Activated T-cell treated with anti-CD3 and anti-CD28 coated beads for 4 hours (primary cell): ENCODE measurements at places on chromosomes 5 and 9.

DNA sequence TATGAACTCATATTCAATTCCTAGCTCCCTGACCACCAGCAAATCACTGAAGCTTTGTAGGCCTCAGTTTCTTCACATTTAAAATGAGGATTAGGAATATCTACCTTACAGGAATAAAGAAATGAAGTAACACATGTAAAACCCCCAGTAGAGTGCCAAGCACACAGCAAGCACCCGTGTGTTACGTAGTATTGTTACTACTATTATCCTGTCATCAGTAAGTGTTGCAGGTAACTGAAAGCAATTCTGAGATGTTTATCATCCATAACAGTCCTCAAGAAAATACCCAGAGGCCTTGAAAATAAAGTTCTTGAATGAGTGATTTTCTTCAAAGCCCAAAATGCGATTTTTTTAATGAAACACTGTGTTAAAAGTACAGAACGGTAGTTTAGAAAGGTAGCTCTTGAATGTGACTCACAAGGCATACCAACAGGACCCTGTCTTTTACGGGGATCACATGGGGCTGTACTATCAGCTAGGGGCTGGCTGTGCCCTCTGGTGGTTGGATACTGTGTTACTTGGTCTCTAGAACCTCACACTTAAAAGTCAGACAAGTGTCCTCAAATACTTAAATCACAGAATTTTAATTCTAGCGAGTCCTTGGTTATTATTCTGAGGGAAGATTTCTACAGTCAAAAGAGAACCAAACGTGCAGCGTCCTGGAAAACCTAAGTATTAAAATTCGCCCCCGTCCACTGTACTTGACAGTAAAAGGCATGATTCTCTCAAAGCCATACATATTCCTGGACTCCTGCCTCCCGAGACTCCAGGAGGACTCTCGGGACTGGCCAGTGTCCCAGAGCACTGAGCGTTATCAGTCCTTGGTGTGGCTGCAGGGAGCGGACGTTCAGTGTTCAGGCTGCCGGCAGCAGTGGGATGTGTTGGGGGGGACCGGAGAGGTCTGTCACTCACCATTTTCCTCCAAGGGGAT is 725 bp downstream of the NDUFB6 start:
- DNase-seq = peak; percentile 62

DNA sequence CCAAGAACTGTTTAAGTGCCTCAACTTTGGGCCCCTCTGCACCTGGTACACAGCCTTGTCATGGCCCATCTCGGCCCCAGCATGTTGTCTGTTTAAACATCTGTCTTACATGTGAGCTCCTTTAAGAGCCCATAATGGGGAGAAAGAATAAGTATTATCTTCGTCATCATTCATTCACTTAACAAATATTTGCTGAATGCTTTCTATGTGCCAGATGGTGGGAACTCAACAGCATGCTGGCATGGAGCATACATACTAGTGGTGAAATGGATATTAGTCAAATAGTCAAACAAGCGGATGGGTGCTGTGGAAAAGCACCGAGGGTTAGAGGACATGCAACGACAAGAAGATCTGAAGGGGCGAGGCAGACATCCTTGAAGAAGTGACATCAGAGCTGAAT is 54.5 kb downstream of the GABBR2 start:
- DNase-seq = no peak

- DNase-seq = no peak
Measured at GRCh38 chr9:90274725-90275124, 367.9 kb downstream of the DIRAS2 start.

DNA sequence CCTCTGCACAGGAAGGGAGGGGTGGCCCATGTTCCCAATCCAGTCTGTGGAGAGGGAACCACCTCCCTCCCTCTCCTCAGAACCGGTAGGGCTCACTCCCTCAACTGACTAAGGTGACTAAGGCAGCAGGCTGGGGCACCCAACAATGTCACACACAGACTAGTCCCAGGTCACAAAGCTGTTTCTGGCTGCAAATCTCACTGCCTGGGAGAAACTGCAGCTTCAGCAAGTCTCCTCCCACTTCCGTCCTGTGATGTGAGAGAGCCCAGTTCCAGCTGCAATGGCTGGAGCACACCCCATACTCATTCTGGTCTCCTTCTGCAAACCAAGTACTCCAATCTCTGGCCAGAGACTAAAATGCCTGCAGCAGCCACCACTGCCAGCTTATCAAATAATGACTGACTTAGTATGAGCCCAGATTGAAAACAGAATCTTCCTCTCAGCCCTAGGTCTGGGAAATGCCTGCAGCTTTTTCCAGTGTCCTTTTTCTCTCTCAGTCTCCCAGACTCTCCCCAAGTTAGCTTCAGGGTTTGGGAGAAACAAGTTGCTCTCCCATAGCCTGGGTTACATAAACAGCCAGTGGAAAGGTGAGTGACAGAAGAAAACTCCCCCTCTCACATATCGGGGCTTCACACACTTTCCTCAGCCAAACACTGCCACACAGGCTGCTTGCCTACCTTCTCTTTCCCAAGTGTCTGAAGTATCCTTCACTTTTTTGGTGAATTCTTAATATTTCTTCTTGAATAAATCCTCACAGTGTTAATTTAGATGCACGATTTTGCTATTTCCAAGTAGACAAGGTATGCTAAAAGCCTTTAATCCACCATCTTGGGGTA is 247.4 kb upstream of the RASA1 start:
- no peak for DNase-seq

GRCh38 chr5:138912093-138912492 is 37.0 kb upstream of the LRRTM2 start:
- DNase-seq = no peak

- no peak for DNase-seq
Measured at GRCh38 chr5:173035904-173036707, 20.0 kb upstream of the CREBRF start.

DNA sequence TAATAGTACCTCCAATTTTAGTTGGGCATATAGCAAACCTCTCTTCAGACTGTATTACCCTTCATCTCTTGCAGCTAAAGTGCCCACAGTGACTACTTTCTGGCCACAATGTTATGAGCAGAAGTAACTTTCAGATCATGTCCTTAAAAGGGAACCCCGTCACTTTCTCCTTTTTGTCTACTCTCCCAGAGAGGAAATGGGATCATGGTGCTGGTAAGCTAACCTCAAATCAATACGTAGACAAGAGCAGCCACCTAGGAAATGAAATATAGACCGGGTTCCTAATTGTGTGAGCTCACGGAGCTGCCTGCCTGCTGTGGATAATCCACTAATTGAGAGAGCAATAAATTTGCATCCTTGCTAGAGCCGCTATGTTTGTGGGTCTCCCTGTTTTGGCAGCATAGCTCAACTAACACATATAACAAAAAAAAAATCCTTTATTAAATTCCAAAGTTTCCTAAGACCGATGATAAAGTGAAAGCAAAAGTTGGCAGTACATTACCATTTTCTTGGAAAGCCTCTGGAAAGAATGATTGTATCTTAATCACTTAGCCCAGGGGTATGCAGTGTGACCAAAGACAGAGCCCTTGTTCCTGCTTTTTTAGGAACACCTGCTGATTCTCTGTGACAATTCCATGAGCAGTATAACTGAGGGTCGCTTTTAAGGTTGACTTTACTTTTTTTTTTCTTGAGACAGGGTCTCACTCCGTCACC is 5.6 kb upstream of the IL7R start:
- DNase-seq = no peak

DNA sequence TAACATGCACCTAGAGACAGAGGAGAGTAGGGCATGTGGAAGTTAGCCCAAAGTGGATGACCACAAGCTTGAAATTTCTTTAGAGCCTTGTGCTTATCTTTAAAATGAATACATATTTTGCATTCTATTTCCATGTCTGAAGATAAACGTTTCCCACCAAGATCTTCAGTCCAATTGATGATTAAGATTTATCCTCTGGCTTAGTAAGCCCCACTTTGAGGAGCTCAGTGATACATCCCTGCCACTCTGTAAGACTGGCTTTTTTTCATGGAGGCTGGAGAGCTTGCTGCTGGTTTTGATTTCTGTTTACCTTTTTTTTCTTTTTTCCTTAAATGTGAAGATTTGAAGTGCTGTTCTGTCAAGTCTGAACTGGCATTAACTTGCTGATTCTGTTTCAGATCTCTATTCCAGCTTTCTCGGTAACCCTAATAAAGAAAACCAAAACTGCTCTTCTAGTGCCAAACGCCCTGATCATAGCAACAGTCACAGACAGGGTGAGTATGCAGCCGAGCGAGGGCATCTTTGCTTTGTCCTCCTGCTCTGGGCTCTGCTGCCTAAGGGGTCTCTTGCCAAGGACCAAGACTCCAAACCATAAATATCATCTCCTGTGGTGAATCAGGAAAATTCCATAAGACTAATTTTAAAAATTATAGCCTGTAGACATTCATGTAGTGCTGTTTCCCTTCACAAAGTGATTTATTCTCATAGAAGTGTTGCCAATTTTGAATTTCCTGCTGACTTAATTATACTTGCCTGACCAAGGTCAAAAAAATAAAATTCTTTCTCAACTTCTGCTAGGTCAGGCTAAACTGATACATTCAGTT is 54.3 kb downstream of the GRAMD2B start:
- DNase-seq = no peak

GRCh38 chr5:149455889-149456409 is 76.9 kb upstream of the IL17B start:
- DNase-seq = no peak

DNA sequence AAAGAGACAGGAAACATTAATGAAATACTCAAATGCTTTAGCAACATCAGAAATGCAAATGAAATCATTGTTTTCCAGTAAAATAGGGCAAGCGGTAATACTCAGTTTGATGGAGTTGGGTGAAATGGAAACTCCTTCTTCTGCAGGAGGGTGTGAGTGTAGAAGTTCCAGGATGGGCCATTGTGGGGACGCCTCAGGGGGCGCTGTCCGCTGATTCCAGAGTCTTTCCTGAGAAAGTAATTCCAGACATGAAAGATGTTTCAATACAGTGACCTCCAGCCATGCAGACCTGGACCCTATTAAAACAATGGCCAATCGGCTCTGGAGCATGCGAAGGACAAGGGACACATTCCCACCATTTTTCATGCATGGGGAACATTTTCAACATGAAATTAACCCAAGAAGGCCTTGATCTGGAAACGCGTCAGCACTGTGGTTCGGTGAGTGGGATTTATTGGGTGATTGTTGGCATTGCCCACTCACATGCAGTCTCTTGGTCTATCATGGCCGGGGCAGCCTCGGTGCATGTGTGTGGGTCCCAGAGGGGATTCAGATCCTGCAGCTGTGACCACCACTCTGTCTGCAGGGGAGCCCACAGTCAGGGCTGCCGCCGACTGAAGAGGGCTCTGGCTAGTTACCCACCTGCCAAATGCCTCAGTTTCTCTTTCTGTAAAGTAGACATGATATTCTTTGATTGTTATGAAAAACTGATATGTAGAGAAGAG is 132.6 kb upstream of the IRX4 start:
- DNase-seq = no peak

- no peak for DNase-seq
Measured at GRCh38 chr9:19028835-19029451, 4.1 kb downstream of the SAXO1 start.

GRCh38 chr9:133255371-133256135 is 19.4 kb downstream of the ABO start:
- DNase-seq = no peak

DNA sequence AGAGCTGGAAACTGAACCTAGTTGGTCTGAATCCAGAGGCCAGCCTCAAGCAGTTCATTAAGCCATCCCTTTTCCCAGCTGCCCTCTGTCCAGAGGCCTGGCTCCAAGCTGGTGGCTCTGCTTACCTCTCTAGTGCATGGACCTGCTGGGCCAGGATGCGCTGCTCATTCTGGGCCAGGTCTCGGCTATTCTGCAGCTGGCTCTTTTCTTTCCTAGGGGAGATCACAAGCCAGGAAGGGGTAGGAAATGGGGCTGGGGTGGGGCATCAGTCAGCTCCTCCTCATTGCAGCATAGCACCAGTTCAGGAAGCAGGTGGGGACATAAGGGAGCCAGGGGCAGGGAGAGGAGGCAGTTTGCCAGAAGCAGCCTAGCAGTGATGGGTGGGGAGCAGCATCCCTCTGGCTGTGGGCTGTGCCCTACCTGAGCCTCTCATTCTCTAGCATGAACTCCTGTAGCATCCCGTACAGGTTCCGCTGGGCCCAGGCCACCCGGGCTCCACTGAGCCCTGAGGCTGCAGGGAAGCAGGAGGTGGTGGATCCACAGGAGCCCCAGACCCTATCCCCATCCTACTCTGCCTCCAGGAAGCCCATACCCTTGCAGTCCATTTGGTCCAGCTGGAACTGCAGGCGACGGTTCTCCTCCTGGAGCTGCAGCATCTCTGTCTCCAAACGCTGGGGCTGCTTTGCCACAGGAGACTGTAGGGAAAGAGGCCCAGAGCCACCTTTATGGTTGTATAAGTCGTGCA is 5.2 kb downstream of the KIF12 start:
- no peak for DNase-seq

- no peak for DNase-seq
Measured at GRCh38 chr9:5442400-5443011, 4.8 kb upstream of the PLGRKT start.

DNA sequence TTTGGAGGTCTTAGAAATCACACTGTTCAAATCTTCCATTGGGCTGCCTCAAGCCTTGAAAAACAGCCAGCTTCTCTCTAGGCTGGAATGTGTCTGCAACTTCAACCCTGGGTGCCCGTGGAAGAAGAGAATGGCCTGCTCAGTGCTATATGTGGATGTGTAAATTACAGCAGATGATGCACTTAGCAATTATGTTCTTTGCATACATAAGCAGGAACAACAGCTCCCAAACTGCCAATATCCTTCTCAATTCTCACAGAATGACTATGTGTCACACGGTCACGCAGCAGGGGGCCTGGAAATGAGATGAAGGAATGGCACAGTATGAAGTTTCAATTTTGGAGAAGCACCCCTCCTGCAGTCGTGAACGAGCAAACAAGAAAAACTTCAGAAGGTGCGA is 175.2 kb upstream of the SMARCA2 start:
- no peak for DNase-seq

DNA sequence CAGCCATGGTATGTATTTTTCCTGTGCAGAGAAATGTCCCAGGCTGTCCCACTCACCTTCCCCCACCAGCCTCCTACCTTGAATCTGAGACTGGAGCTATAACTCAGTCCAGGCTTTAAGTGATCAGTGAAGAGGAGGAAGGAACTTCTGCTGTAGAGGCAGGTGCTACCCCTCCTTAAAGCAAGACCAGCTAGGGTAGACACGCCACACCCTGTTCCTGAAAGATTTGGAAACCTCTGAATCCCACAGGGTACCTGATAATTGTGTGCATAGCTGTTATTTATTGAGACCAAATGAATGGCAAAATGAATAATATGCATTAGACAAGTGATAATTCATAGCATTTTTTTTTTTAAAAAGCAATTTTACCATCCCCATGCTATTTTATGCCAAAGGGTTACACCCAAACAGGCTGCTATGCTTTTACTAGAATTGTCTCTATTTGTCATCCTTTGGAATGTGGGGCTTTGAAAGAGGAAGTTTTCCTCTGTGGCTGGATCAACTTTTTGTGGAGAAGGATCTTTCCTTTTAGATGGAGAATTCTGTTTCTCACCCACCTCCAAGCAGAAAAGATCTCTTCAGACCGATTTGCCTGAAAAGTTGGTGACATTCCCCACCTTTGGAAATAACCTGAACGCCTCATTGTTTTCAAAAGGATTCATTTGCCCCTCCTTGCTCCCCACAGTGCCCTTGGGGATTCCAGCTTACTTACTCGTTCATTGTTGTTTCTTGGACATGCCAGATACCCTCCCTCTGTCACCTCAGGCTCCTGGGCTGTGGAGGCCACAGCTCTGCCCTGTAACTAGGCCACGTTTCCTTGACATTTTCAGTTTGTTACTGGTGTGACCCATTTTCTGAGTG is 248.7 kb downstream of the NR3C1 start:
- no peak for DNase-seq

GRCh38 chr5:81234299-81234698 is 1.2 kb downstream of the CKMT2 start:
- no peak for DNase-seq
